RCC 7860 (cell line): ENCODE measurements at places on chromosomes 7 and 10.

DNA sequence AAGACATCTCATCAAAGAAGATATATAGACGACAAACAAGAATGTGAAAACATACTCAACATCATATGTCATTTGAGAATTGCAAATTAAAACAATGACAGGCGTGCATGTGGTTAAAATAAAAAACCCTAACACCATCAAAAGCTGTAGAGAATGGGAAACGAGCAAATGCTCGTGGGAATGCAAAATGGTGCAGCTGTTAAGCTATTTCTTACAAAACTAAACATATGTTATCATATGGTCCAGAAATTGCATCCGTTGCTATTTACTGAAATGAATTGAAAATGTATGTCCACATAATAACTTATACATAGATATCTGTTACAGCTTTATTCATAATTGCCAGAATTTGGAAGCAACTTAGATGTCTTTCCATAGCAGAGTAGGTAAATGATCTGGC is 574.4 kb downstream of the TNS3 start:
- DNase-seq, result no peak

GRCh38 chr7:149773446-149774236 is at the start of gene ZNF467:
Gene ZNF467 (minus strand): TSS chr7:149773588. CDS start chr7:149771032, 2,556 bp downstream.
- DNase-seq, result no peak

DNA sequence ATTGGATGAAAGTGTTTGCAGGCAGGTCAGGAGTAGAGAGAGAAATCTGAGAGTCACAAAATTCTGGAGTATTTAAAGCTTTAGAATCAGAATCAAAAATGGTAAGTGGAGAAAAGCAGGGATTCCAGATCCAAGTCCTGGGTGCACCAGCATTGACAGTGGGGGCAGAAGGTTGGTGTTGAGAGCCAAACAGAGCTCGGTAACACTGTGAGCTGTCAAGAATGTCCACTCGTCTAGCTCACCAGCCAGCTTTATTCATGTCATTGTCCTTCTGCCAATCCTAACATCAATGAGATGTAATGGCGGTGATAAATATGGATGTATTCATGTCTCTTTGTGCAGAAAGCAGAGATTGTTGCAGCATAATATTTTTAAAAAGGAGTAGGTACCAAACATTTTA is 128.8 kb downstream of the KLF6 start:
- no peak for DNase-seq

GRCh38 chr10:103638948-103639347 is 145.4 kb downstream of the NEURL1 start:
- no peak for DNase-seq

- no peak for DNase-seq
Measured at GRCh38 chr7:155972651-155973390, 160.6 kb upstream of the SHH start.

GRCh38 chr10:43771675-43772074 is 123.0 kb upstream of the ZNF32 start:
- no peak for DNase-seq

DNA sequence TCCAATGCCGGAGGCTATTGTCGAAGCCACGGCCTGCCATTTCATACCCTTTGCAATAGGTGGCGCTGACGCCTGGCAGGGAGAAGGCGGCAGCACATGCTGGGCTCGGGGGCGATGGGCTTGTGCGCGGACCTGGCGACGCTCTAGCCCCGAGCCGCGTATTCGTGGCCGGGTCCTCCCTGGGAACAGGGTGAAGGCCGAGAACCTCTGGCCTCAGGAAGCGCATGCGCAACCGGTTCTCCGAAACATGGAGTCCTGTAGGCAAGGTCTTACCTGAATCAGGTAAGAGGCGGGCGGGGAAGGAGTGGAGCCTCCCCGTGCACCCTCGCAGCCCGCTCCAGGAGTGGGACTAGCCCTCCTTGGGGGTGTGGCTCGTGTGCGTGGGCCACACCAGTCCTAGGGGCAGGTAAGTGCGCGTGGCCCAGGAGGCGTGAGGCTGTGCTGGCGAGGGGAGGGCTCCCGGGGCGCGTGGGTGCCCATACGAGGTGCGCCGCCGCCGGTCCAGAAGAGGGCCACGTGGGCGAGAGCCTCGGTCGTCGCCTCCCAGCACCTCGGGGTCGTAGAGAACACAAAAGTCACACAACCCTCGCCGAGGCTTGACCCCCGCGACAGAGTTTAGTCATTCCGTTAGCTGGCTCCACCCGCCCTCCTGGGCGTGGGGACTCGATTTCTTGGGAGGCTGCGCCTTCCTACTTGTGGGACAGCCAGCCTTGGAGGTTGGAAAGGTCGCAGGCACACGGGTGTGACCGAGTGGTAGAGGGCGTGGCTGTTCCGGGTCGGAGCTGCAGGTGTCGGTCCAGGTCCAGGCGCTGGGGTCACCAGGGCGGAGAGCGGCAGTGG is 5.6 kb upstream of the MEST start:
- no peak for DNase-seq

DNA sequence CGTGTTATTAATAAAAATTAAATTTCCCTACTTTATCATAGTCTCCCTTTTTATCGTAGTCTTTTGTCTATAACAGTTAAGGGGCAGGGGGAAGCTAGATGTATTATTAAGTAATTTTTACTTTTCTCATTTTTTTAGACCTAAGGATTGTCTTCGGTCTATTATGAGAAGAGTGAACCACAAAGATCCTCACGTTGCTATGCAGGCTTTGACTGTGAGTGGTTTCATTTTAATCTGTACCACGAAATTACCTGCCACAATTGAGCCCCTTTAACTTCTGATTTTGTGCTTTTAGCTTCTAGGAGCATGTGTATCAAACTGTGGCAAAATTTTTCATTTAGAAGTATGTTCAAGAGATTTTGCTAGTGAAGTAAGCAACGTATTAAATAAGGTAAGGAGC is 40.6 kb downstream of the STAM start:
- no peak for DNase-seq

DNA sequence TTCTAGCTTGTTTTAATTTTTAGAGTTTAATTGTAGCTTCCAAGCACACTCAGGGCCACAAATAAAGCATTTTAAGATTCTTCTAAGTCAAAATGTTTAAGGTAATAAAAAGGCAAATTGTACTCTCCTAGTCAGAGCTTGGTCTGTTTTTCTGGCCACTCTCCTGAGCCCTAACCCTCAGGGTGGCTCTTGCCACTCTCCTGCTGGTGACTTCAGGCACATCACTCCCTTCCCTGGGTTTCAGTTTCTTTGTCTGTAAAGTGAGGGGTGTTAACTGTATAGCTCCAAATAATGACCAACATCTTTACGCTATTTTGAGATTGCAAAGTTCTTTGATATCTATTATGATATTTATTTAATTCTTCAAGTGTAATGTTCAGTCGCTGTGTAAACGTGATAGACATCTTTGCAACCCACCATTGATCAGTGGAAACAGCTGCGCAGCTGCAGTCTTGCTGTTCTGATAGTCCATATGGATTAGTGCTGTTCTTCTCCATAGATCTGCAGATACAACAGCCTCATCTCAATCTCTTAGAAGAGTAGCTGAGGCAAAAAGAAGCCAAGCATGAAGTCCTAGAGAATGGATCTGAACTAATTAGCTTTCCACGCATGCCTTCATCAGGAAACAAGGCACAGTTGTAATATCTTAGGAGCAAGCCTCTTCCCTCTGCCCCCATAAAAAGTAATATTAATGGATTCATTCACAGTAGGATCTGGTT is 189.9 kb downstream of the PLPP4 start:
- no peak for DNase-seq

DNA sequence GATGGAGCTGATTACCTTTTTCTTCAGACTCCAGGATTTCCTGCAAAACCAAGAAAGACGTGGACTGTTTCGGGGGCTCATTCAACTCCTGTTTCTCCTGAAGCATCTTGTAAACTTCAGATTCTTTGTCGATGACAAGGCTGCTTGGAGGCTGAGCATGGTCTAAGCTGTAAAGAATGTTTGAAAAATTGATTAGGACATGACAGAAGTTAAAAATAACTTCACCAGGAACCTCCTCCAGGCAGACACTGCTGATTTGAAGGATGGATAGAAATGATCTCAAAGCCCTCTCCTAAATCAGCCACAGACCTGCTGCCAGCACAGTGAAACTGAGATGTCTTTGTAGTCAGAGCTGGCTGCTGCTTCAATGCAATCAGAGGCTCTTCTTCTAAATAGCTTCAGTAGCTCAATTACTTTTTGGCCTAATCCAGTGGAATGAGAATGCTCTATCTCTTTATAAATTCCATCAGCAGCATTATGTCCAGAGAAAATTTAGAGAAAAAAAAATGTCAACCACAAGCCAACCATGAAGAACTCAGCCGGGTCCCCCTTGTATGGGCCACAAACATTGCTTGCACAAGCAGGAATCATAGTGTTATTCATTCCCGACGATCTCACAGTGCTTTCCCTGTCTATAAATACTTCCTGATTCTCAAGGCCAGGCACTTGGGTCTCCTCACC is 43.5 kb downstream of the PDLIM1 start:
- DNase-seq, result peak; percentile 63

GRCh38 chr10:73205890-73206289 is 38.0 kb downstream of the FAM149B1 start:
- DNase-seq, result no peak

GRCh38 chr10:114767986-114768821 is 53.4 kb upstream of the FHIP2A start:
- no peak for DNase-seq

- no peak for DNase-seq
Measured at GRCh38 chr7:79988653-79989052, 146.0 kb upstream of the GNAI1 start.

DNA sequence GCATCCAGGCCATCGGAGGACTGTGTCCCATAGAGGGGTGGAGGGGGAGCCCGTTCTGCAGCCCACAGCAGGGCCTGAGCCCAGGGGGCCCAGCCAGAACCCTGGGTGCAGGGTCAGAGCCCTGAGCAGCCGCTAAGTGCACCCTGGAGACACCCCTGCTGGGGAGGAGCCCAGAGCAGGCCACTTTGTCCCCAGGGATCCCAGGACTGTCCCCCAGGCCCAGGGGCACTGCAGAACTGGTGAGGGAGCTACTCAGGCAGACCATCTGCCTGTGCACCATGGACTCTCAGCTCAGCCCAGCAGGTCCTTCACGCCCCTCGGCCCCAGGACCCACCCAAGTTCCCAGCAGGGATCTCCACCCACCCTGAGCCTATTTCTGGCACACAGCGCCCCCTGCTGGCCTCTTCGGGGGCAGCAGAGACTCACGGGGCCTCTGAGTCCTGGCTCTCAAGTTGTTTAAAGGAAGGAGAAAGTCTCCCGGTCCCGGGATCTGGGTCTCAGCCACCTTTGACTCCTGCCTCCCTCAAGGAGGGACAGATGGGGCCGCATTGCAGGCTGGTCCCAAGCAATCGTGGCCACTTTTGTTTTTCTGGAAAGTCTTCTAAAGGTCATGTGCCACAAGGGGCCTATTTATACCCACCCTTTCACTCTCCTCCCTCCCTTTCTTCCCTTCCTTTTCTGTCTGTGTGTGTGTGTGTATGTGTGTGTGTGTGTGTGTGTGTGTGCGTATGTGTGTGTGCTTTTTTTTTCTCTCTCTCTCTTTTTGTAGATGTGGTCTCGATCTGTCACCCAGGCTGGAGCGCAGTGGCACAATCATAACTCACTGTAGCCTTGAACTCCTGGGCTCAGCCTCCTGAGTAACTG is 90.3 kb downstream of the MYL10 start:
- peak; percentile 28 for DNase-seq
